ENCODE measurements at places on chromosomes 11 and 22.

GRCh38 chr11:127875131-127875530 is 712.2 kb downstream of the ETS1 start:
- no peak for DNase-seq

GRCh38 chr11:32511926-32512325 is 71.7 kb upstream of the EIF3M start:
- DNase-seq, result no peak

- DNase-seq, result no peak
Measured at GRCh38 chr11:13000721-13001120, 8.4 kb upstream of the RASSF10 start.

- DNase-seq, result no peak
Measured at GRCh38 chr11:96179905-96180304, 163.1 kb downstream of the MAML2 start.

GRCh38 chr11:96337541-96338431 is 5.2 kb downstream of the MAML2 start:
- no peak for DNase-seq

DNA sequence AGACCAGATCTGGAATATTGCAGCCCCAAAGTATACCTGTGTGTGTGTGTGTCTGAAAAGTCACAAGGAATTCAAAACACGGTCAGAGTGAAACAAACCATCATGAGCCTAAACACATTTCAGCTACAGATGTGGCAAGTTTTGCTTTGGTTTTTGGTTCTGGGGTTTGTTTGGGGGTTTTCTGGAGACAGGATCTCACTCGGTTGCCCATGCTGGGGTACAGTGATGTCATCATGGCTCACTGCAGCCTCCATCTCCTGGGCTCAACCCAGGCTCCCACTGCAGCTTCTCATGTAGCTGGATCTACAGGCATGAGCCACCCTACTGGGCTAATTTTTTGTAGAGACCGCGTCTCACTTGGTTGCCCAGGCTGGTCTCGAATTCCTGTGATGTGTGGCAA is 41.4 kb upstream of the PHF21A start:
- no peak for DNase-seq

- no peak for DNase-seq
Measured at GRCh38 chr11:36360318-36360717, 64.2 kb downstream of the PRR5L start.

DNA sequence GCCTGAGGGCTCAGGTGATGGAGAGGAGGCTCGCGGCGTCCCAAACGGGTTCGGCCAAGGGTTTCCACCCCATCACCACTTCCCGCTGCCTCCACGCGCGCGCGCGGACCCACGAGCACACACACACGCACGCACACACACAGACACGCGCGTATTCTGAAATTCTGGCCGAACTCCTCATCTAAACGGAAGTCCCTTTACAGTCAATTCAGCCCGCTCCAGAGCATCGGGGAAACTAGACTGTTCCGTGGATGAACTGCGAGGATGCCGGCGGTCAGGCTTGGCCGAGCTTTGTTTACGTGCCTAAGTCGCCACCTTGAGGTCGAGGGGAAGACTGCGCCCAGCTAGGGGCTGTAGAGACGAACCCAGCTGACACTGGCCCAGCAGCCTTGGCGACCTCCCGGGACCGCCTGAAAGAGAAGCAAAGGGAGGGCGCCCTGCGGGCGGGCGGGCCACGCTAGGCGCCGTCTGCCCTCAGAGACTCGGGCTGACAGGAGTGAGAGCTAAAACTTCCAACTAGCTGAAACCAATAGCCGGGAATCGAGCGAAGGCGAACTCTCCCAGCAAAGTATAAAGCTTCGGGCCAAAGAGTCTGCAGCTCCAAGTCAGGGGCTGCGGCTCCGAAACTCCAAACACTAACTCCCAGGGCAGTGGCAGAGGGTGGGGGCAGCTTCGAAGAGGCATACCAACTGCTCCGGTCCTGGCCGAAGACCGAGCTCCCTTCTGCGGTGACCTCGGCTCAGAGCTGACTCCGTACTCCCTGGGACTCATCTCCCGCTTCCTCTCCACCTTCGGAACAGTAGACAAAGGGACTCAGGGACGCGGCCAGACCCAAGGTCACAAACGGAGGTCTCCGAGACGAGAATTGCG is 124.7 kb upstream of the C11orf58 start:
- DNase-seq, result peak; percentile 47

GRCh38 chr11:16080688-16081381 is 275.5 kb downstream of the SOX6 start:
- no peak for DNase-seq

- DNase-seq, result no peak
Measured at GRCh38 chr11:70910835-70911234, 341.5 kb downstream of the SHANK2 start.

DNA sequence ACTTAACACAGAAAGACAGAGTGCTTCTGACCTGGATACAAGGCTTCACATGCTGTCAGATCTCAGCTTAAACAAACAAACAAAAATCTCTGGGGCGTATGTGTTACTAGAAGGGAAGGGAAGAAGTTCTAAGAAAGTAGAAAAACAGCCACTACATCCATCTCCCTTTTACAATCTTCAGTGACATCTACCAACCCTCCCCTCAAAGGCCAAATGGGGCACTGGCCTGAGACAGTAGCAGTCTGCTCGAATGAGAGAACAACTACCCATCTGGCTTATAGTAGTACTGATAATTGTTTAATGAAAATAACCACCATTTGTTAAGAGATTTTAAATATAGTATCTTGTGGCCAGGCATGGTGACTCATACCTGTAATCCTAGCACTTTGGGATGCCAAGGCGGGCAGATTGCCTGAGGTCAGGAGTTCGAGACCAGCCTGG is 29.4 kb downstream of the CCDC83 start:
- no peak for DNase-seq

GRCh38 chr11:20256925-20257324 is 96.7 kb upstream of the DBX1 start:
- DNase-seq, result no peak

DNA sequence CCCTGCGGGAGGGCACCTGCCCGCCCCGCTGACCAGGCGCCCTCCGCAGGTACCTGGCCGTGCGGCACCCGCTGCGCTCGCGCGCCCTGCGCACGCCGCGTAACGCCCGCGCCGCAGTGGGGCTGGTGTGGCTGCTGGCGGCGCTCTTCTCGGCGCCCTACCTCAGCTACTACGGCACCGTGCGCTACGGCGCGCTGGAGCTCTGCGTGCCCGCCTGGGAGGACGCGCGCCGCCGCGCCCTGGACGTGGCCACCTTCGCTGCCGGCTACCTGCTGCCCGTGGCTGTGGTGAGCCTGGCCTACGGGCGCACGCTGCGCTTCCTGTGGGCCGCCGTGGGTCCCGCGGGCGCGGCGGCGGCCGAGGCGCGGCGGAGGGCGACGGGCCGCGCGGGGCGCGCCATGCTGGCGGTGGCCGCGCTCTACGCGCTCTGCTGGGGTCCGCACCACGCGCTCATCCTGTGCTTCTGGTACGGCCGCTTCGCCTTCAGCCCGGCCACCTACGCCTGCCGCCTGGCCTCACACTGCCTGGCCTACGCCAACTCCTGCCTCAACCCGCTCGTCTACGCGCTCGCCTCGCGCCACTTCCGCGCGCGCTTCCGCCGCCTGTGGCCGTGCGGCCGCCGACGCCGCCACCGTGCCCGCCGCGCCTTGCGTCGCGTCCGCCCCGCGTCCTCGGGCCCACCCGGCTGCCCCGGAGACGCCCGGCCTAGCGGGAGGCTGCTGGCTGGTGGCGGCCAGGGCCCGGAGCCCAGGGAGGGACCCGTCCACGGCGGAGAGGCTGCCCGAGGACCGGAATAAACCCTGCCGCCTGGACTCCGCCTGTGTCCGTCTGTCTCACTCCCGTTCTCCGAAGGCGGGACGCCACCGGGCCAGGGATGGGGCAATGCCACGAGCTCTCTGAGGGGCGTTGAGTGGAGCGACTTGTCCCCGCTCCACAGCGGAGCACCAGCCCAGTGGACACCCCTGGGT is 1.8 kb downstream of the GALR3 start:
- DNase-seq, result no peak

DNA sequence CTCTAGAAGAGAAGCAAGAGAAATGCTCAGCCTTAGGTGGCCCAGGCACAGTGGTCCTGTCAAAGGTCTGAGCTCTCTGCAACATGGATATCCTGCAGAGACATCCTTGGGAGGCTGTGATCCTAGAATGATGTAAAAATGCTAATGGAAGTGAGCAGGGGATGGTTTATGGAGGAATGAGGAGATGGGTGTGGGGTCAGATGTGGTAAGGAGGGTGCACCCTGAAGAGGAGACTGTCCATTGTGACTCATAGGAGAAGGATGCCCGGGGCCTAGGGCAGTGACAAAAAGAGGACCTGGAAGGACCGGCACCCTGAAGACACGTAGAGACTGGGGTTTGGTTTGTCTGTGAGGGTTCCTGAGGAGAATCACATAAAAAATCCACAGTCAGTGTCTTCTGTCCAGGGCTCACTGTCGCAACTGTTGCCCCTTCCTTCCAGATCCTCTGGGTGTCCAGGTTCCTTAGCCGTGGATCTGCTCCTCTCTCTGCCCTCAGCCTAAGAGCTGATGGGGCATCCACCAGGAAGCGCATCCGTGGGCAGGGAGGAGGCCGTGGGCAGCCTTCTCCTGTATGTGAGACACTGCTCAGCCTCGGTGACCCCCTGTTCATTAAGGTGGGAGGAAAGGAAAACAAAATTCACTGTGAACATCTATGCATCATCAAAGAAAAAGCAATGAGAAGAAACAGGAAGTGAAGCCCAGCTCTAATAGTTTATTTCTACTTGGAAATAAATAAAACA is 110.7 kb downstream of the VPREB1 start:
- no peak for DNase-seq

GRCh38 chr22:19766511-19767426 is 6.2 kb downstream of the TBX1 start:
- no peak for DNase-seq

DNA sequence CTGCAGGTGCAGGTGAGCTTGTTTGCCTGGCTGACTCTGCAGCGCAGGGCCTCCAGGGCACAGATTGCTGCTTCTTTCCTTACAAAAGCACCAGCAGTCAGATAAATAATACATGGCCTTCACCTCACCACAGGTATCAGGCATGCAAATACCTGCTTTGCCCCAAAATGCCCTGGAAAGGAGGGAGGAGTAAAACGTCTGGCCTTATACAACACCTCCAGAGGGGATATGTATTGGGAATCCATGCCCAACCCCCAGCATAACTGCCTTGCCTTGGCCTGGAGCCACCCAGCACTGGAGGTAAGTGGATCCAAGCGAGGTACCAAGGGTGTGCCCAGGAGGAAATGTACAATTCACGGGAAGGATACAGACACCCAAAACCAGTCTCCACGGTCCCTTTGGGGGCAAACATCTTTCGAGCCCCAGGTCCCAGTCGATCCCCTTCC is 860 bp downstream of the TMEM184B start:
- DNase-seq, result peak; percentile 15

DNA sequence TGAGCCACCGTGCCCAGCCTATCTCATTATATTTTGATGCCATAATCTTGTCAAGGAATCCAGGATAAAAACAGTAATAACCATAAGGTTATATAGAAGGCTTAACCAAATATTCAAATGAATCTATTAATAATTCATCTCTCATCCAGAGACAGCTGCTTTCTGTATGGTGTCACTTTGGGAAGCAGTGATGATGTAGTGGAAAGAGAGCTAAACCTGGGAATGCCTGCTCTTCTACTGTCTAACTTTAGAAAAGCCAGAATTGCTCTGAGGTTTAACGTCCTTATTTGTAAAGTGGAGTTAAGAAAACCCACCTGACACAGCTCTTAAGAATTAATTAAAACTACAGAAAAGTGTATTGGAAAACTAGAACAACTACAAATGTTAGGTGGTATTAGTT is 29.3 kb upstream of the OR10D3 start:
- no peak for DNase-seq

GRCh38 chr11:61701242-61701886 is 21.2 kb downstream of the DAGLA start:
- DNase-seq, result no peak

DNA sequence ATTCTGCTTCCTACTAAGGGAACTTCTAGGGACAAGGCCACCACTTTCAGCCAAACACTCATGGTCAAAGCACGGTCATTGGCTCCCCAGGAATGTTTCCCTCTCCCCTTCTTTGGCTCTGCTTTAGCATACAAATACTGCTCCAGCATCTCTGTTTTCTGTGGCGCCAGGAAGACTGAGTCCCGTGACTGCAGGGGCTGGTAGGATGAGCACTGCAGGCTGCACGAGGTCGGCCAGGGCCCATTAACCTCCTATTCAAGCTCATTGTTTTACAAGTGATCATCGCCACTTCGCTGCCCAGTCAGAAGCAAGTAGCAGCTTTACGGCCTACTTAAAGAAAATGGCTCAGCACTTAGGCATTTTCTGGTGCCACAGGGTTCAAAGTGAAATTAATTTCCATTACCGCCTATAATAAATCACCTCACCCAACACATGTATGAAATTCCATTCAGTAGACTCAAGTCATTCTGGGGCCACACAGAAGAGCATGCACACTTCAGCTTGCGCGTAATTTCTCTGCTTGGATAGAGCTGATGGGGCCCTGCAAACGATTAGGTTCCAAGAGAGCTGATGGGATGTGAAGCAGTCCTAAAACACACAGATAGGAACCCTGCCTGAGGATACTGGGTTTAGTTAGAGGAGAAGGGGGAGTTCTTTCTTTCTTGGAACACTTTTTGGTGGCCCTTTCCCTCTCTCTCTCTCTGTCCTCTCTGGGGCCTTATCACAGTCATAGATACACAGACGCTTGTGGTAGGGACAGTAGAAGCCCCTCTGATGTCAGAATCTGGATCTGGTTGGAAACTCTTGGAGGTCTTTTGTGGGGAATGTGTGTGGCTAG is 173.7 kb downstream of the KIF18A start:
- DNase-seq, result no peak

DNA sequence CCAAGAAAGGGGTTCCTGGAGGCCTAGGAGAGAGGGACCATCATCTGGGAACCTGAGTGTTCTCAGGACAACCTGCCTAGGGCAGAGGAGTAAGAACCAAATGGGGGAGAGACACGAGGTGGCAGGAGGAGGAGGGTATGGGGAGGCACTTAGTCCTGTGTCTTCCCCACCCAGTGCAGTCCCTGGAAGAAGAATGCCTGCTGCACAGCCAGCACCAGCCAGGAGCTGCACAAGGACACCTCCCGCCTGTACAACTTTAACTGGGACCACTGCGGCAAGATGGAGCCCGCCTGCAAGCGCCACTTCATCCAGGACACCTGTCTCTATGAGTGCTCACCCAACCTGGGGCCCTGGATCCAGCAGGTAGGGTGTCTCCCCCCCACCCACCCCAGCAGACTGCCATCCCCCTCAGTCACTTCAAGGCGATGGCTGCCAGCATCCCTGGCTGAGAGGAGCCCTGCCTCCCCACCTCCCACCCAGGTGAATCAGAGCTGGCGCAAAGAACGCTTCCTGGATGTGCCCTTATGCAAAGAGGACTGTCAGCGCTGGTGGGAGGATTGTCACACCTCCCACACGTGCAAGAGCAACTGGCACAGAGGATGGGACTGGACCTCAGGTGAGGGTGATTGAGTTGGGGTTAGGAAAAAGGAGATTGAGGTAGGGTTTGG is 3.7 kb upstream of the INPPL1 start:
- DNase-seq, result no peak

GRCh38 chr11:35804451-35805040 is 139.3 kb upstream of the LDLRAD3 start:
- no peak for DNase-seq

DNA sequence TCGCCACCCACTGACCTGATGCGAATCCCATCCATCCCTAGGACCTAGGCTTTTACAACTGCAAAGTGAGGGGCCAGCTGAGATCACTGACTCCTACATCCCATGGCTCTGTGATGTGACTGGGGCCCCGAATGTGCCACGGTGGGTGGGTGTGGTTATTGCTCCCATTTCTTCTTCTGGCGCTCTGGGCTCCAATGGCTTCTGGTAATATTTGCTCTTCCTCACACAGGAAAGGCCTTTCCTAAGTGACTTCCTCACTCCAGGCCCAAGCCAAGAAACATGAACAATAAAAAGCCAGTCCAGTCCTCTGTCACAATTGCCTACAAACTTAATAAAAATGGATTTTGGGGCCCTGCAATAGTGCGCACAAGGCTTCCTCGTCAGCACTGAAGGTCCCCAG is 78.1 kb downstream of the GALNT18 start:
- no peak for DNase-seq

All from CD4-positive, alpha-beta memory T cell (primary cell).